Activated CD4-positive, CD25-positive, alpha-beta regulatory T cell (primary cell): ENCODE measurements at places on chromosomes 4 and X.

DNA sequence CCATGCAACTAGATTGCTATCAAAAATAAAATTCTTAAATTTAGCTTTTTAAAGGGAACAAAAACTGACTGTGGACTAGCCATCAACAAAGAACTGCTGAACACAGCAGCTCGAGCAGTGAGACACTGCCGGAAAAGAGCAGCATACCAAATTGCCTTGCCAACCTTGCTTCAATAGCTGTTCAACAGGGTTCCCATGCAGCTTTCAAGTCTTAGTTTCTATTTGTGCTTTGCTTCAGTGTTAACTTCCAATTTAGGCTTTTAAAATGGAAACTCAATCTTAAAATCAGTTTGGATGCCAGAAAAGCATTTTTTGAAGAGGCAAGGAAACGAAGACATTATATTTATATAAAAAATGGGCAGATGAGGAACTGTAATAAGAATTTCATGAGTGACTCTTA lies 463.4 kb upstream of the MAGEB18 start:
- no peak for DNase-seq

DNA sequence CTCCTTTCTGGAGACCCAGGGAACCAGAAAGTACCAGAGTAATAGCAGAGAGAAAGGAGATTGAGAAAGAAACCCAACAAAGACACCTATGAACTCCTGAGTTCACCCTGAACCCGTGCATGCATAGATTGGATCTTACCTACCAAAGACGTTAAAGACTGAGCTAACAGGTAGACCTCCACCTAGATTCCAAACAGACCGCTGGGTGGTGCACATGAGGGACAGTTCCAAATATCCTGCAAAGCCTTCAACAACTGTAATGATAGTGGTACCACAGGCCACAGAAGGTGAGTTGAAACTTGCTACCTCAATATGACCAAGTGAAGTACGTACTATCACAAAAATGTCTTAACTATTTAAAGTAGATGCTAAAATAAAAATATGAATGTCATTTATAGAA lies 34.0 kb upstream of the NR0B1 start:
- DNase-seq = no peak

- no peak for DNase-seq
Observed at GRCh38 chrX:2550328-2551020, 49.7 kb upstream of the DHRSX start.

- DNase-seq = no peak
Observed at GRCh38 chrX:2596045-2596444, 95.0 kb upstream of the CD99 start.

GRCh38 chr4:143294310-143294709 lies 42.4 kb upstream of the GAB1 start:
- no peak for DNase-seq

DNA sequence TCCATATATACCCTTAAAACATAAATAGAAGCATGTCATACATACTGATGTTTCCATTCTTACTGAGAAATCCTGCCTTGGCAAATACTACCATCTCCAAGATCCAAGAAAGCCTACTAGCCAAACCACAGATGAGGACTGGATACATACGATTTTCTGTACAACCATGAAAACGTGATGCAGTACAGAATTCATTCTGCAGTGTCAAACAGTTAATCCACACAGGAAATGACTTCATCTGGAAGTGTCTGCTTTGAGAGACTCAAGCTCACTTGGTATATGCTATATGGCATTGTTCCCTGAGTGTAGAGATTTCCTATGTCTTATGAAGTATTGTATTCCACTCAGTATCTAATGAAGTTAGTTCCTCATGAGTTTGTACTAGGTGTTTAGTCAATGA lies 94.3 kb downstream of the CT47B1 start:
- DNase-seq = no peak

DNA sequence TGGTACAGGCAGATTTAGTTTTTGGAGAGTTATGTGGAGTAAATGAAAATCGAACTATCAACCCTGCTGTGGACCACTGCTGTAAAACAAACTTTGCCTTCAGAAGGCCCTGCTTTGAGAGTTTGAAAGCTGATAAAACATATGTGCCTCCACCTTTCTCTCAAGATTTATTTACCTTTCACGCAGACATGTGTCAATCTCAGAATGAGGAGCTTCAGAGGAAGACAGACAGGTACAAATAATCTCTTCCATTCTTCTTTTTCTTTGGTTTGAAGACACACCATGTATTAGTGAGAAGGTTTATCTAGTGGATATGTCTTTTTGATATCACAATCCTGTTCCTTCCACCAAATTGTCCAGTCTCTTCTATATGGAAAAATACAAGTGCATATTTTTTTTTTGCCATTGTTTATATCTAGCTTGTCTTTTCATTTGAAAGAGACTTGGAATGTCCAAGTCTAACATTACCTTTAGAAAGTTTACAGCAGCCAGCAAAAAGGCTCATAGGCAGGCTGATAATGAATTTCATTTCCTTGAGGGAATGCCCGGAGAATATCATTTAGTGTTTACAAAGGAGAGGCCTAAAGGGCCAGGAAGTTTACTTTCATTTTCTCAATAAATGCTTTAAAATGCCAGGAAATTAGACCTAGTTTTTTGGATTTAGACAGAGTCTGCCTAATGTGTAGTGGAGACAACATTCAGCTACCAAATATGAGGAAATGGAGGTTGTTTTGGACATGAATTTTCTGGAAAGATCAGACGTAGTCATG lies 18.6 kb downstream of the AFM start:
- no peak for DNase-seq

- no peak for DNase-seq
Observed at GRCh38 chr4:147821555-147821954, 89.7 kb downstream of the ARHGAP10 start.

DNA sequence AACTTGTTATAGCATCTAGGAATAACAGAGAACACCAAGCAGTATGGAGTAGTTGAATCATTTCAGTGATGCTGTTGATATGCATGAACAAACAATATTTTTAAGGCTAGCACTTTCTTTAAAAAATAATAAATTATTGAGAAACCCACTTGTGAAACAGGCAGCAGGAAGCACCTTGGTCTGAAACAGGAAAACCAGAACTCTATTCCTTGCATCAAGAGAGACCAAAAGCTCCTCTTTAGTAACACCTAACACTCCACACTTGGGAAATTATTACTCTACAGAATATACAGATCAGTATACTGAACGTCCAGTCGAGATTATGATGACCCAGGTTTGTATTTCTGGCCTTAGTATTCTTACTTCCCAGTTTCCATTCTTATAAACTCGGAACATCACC lies 129.0 kb downstream of the ARAP2 start:
- DNase-seq = no peak

DNA sequence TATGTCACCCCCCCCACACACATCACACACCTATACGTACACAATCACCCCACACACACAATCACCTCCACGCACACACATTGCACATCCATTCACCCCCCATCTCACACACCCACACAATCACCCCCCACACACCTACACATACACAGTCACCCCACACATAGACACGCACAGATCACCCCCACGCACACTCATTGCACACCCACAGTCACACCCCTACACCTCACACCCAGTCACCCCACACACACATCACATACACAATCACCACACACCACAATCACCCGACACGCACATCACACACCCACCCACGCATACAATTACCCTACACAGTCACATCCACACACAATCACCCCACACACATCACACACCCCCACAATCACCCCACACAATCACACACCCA lies 15.9 kb upstream of the TADA2B start:
- no peak for DNase-seq

- DNase-seq = no peak
Observed at GRCh38 chr4:3464911-3465697, 2.0 kb downstream of the DOK7 start.

- DNase-seq = no peak
Observed at GRCh38 chr4:53101191-53101581, 239.1 kb downstream of the RASL11B start.

DNA sequence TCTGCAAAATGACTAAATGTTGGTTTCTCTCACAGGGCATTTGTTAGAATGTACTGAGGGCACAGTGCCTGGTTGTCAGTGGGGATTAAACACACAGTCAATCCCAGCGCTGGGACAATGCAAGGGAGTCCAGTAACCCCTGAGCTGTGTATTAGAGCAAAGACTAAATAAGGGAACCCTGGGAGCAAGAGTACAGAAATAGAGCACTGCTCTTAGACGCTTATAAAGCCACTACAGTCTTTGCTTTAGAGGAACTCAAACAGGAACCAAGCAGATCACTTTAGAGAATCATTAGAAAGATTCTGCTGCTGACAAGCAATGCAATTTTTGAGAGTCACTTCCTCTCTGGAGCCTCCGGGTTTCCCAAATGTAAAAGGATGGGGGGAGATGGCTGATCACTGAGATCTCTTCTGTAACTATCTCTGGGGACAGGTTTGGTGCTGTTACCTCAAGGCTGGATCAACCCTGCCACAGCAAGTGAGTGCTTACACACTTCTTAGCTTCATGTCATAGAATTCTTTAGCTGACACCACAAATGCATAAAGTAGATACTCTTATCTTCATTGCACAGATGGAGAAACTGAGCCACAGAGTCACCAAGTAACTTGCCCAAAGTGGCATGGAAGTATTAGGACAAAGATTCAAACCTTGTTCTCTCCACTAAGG lies 137.8 kb upstream of the CPEB2 start:
- DNase-seq = no peak

GRCh38 chr4:96009427-96010119 lies 169.7 kb downstream of the PDHA2 start:
- DNase-seq = no peak

- no peak for DNase-seq
Observed at GRCh38 chr4:186260504-186261448, 5.2 kb upstream of the F11 start.

GRCh38 chr4:184883024-184883423 lies 57.3 kb upstream of the ACSL1 start:
- no peak for DNase-seq

- DNase-seq = no peak
Observed at GRCh38 chr4:14309431-14309830, 681.9 kb upstream of the BOD1L1 start.

DNA sequence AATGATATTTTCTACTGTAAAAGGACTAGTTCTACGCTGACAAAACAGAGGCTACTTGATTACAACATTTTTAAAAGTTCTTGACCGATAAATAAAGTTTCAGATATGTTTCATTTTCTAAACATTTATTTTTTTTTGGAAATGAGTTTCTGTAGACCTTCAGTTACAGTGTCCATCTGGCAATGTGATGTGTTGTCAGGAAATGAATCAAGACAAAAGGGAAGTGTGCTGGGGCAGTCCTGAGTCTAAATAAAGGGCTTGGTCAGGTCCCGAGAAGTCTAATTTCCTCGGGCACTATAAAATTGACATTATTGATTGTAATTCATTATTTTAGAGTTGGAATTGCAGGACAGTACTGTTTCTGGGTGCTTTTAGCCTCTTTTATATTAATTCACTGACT lies 57.0 kb upstream of the FTHL17 start:
- no peak for DNase-seq
